ENCODE measurements at places on chromosomes 13 and 19. TPM values are rescaled to one million over a fixed set of nuclear protein-coding genes. Genes with fewer than 3 reads are reported as not detected.

TNFRSF19 gene
- 85.6 TPM for total RNA-seq

FXYD3 gene
- total RNA-seq: 1.1 TPM

FCAR gene
- not detected for total RNA-seq

ZNF91 gene
- 7.3 TPM for total RNA-seq
